ENCODE measurements at places on chromosomes 12 and 14.

GRCh38 chr14:39043352-39043943 lies 59.6 kb downstream of the SEC23A start:
- DNase-seq, result no peak

DNA sequence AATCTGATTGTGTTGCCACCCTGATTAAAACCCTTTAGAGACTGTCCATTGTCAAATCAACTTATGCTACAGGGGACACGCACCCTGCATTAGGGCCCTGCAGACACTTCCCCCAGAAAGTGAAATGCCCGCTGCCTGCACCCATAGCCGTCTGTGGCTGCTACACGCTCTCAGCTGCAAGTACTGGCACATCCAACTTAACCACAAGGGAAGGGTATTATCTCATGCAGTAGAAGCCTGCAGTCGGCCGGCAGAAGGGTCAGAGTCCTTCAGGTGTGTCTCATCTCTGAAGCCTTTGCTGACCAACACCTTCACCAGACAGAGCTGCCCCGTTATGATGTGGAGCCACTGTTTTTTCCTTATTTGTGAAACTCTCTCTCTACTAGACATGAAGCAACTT lies 20.8 kb downstream of the CFAP251 start:
- no peak for DNase-seq

GRCh38 chr12:1330477-1330827 lies 263.9 kb downstream of the FBXL14 start:
- no peak for DNase-seq

- DNase-seq, result no peak
These were observed 42.7 kb downstream of the TMBIM6 start for GRCh38 chr12:49783917-49784676.

DNA sequence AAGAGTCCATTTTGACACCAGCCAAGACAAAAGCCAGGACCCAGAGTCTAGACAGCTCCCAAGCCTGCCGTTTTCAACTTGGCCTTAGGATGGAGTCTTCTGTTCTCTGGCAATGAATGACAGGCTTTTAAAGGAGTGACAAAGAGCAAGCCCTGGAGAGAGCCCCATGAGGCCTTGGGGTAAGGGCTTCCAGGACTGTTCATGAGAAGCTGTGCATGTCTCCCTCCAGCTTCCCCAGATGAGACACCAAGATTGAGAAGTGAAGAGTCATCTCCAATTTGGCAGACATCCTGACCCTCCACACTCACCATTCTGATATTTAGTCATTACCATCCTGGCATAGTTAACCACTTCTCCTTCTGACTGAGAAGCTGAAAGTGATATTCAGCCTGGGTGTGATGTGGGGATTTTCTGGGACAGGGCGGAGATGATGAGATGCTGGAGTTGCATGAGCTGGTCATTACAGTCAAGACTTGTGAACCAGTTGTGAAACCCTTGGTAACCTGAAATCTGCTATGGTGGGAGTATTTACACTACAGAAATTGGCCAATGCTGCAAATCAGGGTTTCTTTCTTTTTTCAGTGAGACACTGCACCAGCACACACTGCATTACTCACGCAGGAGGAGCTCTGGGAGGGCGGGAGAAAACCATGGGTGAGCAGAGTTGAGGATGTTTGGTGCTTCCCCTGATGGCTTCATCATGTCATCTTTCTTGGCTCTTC lies 77.8 kb downstream of the VCPKMT start:
- peak; percentile 87 for DNase-seq

DNA sequence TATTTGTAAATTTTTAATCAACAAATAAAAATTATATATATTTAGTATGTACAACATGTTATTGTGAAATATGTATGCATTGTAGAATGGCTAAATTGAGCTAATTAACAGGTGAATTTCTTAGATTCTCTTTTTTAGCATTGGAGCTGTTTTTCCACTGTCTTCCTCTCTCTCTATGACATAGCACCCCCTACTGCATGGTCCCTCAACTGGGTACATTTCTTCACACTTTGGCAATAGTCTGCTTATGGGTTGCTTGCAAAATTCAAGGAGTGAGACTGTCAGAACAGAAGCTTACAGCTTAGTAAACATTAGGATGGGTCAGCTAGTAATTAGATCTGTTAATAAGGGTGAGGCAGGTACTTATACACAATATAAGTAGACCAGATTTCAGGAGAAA lies 658.5 kb upstream of the MGAT4C start:
- DNase-seq, result no peak

GRCh38 chr12:85484387-85484786 lies 204.4 kb downstream of the ALX1 start:
- no peak for DNase-seq

DNA sequence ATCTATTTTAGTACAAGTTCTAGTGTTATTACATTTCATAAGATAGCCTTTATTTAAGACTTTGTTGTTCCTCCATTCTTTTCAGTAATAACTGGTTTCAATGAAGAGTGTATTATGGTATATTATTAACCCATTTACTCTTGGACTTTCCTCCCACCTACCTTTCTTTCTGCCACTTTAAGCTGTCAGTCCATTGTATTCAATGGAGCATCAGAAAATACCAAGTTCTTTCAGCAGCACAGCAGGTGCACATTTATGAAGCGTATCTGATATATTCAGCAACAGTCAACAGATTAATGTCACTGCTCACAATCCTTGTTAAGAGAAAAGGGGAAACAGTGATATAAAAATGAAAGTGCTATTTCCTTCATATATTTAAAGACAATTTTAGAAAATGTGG lies 660.9 kb downstream of the C12orf50 start:
- no peak for DNase-seq

DNA sequence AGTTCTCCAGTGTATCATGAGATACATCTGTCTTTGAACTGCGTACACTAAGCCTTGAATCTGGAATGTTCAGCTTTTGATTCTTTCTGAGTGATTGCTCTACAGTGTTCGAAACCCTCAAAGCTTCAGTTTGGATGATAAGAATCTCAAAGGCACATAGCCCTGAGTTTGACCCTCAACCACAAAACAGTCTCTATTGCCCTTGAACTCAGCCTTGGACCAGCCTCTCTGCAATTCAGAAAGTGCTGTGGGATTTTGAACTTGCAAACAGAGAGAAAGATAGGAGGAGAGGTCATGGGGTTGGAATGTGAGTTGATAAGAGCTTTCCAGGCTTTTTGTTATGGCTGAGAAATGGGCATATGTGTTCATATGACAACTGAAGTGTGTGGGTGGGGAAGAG lies 100.3 kb downstream of the MYRFL start:
- DNase-seq, result no peak

DNA sequence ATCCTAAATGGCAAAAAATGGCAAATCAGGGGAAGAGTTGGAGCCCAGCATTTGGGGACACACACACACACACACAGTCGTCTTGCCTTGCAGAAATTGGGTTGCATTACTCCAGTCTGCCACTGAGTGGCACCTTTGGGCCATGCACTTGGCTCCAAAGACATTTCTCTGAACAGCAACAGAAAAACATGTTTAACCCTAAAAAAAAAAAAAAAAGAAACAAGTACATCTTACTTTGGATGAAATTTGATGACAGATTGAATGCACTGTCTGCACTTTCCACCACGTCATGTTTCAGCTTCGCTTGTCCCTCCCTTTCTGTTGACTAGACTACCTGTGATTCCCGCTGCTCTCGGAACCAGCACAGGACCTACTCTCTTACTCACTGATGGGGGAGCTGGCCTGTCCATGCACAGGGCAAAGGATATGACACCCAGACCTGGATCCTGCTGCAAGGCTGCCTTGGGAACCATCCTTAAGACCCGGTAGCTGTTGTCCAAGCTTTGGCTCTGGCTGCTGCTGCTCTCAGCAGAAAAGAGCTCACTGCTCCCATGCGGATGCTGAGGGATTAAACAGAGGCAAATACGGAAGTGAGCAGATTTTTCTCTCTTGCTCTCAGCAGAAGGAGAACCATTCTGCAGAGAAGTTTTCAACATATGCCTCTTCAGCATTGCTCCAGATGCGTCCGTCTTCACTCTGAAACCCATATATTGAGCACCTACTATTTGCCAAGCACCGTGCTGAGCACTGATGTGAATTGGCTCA lies 376.8 kb downstream of the DPF3 start:
- DNase-seq, result peak; percentile 69

GRCh38 chr14:53331921-53332320 lies 178.8 kb upstream of the DDHD1 start:
- DNase-seq, result no peak

- DNase-seq, result no peak
These were observed 11.6 kb downstream of the RAP1B start for GRCh38 chr12:68622250-68622649.

DNA sequence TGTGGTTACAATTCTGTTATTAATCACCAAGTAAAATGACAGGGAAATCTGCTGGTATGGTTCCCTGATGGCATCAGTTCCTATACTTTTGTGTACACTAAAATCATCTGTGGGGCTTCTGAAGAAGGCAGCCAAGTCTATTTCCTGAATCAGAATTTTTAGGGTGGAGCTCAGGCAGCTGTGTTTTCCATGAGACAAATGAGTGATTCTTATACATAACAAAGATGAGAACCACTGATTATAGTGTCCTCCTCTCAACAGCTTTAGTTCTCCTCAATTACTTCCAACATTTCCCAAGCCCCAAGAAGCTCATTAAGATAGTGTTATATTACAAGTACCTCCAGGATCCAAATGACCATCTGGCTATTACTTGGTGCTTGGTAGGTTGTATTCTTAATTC lies 64.5 kb upstream of the USP44 start:
- DNase-seq, result no peak

DNA sequence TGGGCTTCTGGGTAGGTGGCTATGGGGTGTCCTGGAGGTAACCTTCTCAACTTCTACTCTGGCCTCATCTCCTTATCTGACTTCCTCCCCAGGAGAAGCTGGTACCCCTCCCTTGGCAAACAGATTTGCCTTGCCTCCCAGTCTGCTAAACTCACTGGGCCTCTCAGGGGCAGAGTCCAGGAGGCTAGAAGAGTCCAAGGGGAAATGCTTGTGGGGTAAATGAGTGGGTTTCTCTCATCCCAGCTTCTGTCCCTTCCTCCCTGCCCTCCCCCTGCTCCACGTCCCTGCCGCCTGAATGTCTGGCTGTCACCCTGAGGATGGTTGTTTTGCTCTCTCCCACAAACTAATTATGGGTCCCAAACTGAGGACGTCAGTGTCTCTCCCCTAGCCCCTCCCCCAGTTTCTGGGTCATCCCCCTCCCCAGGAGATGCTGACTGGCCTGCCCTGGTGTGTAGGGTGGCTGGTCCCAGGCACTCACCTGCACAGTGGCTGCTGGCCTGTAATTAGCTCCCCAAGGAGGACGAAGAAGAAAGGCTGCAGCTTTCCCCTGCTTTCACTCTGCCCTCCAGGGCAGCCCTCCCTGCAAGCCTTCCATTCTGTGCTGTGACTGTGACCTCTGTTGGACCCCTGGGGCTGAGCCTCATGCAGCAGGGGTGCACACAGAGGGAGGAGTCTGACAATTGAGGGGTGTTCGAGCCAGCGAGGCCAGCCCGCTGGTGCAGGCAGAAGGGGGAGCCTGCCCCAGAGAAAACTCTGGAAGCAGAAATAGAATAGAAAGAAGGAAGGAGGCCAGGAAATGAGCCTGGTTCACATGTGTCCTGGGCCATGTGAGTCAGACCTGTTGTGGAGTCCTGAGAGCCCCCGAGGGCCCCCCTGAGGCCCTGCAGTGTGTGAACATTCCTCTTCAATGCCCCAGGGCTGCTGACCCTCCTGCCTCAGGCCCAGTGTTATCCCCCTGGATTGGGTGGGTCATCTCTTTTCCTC lies at the start of gene LRP1-AS:
LRP1-AS (minus strand) TSS at position 659 of the 984 bp plus-strand sequence.
- no peak for DNase-seq

DNA sequence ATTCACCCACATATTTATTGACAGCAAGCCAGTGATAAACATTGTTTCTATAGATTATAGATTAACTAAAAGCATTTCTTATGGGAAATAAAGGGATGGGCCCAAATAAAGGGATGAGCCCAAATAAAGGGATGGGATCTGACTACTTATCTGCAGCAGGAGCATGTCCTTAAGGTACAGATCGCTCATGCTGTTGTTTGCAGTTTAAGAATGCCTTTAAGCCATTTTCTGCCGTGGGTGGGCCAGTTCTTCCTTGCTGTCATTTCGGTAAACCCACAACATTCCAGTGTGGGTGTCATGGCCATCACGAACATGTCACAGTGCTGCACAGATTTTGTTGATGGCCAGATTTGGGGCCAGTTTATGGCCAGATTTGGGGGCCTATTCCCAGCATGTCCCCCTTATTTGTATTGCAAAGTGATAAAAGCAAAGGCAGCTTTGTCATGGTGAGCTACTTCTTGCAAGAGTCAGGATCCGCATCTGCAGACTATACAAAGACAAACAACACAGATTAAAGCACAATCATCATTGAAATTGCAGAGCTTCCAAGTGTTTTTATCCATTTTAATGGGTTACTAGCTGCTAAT lies 700.7 kb downstream of the LRFN5 start:
- DNase-seq, result no peak

DNA sequence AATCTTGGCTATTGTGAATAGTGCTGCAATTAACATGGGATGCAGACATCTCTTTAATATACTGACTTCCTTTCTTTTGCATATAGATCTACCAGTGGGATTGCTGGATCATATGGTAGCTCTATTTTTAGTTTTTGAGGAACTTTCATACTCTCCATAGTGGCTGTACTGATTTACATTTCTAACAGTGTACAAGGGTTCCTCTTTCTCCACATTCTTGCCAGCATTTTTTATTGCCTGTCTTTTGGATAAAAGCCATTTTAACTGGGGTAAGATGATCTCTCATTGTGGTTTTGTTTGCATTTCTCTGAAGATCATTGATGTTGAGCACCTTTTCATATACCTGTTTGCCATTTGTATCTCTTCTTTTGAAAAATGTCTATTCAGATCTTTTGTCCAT lies 8.4 kb downstream of the AMDHD1 start:
- no peak for DNase-seq
